Activated CD8-positive, alpha-beta memory T cell treated with anti-CD3 and anti-CD28 coated beads for 4 hours (primary cell): ENCODE measurements at places on chromosomes 16 and 17.

- DNase-seq, result no peak
These were observed 14.1 kb upstream of the PPM1D start for GRCh38 chr17:60585887-60586286.

- no peak for DNase-seq
These were observed 406.0 kb upstream of the MAF start for GRCh38 chr16:80006241-80007215.

GRCh38 chr17:2926019-2926650 is 129.9 kb downstream of the RAP1GAP2 start:
- DNase-seq, result no peak

- DNase-seq, result no peak
These were observed 32.7 kb downstream of the RHBDL3 start for GRCh38 chr17:32298298-32298697.

DNA sequence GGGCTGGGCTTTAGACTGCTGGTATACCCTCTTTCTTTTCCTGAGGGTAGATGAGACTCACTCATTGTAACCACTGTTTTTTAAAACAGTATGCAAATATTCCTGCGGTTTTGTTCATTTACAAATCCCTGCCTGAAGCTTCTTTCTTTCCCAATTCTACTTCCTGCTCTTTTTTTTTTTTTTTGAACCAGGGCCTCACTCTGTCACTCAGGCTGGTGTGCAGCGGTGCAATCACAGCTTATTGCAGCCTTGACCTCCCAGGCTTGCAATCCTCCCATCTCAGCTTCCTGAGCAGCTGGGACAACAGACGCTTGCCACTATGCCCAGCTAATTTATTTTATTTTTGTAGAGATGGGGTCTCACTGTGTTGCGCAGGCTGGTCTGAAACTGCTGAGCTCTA is 8.0 kb upstream of the SULT1A1 start:
- DNase-seq, result no peak

GRCh38 chr17:16440901-16441629 is 25.7 kb downstream of the TRPV2 start:
- DNase-seq, result no peak

- DNase-seq, result no peak
These were observed 18.5 kb upstream of the AATK start for GRCh38 chr17:81184555-81184954.

DNA sequence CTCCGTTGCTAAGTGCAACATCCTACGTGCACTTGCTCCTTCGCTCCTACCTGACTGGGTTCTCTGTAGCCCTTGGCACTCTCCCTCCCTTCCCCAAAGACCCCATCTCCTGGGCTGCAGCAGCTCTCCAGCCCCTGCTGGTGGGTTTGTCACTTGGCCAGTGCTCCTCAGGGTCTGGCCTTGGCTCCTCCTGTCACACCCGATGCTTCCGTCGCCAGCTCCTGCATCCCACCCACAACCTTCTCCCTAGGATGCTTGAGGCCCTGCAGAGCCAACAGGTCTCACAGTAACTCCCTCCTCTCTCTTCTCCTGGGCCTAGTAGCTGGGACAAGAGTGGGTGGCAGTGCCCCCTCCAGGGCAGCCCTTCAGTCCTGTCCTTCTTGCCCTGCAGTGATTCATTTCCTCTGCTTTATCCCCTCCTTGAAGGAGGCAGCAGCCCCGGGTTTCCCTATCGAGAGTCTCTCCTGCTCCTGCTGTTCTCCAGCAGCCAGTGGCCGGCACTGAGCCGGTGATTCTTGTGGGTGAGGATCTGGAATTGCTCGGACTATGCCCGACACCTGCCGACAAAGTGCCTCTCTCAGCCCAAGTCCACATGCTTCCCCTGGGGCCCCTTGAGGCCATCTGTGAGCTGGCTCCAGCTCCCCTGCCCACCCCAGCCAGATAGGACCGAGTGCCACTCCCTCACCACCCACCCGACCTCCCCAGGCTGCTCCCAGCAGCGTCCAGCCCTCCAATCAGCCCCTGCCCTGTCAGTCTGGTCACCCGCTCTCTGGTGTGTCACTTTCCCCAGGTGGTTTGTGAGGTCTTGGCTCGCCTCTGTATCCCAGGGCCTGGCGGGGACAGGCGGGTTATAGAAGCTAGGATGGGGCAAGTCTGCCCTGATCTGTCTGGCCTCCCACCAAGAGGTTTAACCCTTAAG is 3.8 kb downstream of the LITAFD start:
- DNase-seq, result no peak

- DNase-seq, result no peak
These were observed 24.4 kb upstream of the GPT2 start for GRCh38 chr16:46859719-46860152.

DNA sequence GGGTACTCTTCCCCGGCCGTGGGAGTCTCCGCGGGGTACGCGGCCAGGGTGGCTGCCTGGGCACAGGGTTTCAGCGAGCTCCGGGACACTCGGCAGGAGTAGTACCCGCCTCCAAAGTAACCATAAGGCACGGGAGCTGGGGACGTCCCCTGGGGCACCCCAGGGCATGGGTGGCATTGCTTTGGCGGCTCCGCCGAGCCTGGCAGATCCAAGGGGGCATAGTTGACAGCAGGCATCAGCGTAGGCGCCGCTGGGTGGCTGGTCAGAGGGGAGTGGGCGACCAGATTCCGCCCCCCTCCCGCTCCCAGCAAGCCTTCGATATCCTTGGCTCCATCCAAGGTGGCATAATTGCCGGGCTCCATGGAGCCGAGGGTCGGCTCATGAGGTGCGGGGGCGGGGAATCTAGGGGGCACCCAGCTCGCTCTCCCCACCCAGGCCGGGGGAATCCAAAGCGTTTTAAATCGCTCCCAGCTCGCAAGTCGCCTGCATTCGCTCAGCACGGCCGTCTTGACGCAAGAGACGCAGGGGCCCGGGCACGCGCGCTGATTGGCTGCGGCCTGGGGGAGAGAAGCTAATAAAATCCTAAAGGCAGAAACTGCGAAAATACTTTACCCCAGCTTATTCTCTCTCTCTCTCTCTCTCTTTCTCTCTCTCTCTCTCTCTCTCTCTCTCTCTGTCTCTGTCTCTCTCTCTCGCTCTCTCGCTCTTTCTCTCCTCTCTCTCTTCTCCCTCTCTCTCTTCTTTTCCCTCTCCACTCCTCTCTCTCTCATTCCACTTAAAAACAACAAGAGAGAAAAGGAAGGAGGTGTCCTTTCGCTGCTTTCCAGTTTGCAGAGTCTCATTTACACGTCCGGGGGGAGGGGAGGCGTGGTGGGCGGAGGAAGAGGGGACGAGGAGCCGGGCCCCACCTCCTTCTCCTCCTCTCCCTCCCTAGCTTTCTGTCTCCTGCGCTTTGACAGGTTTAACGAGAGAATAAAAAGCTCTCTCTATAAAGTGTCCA is at the start of gene HOXB13:
Gene HOXB13 (minus strand): TSS at position 519 of the 1,000 bp plus-strand sequence. CDS start 157 bp downstream, at position 362.
- no peak for DNase-seq

DNA sequence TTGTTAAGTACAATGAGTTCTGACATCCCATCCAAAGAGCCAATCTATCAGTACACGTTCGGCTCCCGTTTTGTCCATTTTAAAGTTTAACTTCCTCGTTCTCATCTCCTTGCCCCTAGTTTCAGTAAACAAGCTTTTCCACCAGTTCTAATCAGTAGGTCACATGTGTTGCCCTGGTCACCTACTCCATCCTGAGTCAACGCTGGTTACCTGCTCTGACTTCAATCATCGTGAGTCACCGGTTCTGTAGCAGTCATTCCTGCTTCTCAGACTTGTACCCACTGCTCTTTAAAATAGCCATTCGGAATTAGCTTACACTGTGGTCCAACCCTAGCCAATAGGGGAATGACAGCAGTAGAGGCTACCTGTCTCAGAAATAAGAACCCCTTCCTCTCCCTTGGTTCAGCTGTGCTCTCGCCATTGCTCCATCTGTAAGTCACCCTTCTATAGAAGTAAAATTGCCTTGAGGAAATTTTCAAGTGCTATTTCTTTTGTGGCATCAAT is 191.0 kb downstream of the CPPED1 start:
- DNase-seq, result no peak

GRCh38 chr17:44217738-44218343 is 1.6 kb downstream of the UBTF start:
- DNase-seq, result no peak

DNA sequence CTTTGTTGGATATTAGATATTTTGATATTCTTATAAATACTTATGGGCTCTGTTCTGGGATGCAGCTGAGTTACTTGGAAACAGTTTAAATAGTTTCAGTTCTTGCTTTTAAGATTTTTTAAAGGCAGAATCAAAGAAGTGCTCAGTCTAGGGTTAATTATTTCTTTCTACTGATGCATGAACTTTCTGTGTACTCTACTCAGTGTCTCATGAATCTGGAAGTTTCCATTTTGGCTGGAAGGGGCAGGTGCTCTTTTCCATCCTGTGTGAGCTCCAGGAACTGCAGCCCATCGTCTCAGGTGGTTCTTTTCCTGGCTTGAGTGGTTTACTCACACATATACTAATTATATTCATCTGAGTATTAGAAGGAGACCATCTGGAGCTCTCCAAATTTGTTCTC is 61.1 kb upstream of the CPHXL start:
- DNase-seq, result no peak

GRCh38 chr17:45577571-45578279 is 87.2 kb upstream of the PLEKHM1 start:
- DNase-seq, result no peak

DNA sequence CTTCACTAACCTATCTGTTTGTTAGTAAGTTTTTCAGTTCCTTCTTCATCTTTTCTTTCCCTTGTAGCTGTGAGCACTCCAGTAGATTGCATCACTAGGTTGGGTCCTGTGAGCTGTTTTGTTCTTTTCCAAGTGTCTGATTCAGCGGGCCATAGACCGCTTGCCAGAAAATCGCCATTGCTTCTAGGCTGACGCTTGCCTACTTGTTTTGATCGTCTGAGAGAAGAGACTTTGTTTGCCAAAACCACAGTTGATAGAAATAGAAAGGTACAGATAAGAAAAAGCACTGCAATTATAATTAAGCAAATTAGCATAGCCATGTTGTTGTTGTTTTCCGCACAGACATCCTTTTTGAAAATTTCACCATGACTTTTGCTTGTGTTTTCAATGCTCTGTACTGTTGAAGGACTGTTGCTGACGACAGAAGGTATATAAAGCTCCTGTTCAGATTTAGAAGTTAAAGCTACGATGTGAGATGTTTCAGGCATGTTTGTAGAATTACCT is 3.1 kb downstream of the EVI2A start:
- no peak for DNase-seq

- DNase-seq, result no peak
These were observed 22.8 kb downstream of the ZNF423 start for GRCh38 chr16:49833085-49833484.

GRCh38 chr16:16127469-16128116 is 95.7 kb downstream of the ABCC6 start:
- peak; percentile 26 for DNase-seq

GRCh38 chr16:28504707-28505404 is 1.8 kb downstream of the IL27 start:
- no peak for DNase-seq

- no peak for DNase-seq
These were observed 1722.7 kb downstream of the TP53TG3F start for GRCh38 chr16:35182043-35182677.

DNA sequence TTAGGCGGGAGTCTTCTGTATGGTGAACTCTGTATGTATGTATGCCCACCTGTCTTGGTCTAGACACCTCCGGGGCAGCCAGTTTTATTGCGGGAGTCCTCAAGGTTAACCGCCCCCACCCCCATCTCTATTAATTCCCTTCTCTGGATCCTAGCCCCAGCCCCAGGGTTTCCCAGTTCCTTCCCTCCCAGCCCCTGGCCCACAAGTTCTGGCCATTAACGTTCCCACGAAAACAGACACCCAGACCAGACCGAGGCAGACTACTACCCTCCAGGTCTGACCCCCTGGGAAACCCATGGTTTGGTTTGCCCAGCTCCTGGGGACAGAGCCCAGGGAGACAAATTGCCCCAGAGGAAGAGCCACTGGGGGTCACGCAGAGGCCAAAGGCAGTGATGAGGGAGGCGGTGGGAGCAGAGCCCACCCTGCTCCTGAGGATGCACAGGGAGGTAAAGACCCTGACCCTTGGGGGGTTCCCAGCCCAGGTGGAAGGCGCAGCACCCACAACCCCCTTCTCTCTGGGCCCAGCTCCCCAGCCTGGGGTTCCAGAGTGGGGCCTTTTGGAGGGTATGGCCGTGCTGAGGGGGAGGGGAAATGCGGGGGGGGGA is 8.5 kb downstream of the TBKBP1 start:
- DNase-seq, result no peak

GRCh38 chr16:63461248-63461841 is 1425.1 kb upstream of the CDH8 start:
- no peak for DNase-seq

GRCh38 chr17:14094676-14095601 is 25.6 kb downstream of the COX10 start:
- DNase-seq, result no peak

DNA sequence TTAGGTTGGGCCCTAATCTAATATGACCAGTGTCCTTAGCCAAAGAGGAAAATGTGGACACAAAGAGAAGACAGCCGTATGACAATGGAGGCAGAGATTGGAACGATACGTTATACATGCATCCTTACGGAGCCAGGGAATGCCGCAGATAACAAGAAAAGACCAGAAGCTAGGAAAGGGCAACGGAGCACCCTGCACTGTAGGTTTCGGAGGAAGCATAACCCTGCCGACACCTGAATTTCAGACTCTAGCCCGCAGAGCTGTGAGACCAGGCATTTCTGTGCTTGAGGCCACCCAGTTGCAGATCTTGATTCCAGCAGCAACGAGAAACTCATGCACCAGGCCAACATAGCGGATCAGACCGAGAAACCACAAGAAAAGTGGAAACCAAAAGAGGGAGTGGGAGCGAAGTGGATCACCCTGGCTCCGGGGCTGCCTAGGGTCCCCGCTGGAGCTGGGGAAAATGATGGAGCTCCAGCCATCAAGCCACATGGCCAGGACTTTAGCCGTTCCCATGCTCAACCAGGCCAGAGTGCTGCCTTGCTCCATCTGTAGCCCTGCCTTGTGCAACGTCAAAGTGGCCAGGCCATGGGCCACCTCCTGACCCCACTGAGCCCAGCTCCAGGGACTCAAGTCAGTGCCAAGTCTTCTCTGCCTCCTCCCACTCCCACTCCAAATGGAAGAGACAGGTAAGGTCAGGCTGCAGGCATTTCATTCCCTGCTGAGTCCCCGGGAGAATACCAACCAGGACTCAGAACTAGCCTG is 51.7 kb upstream of the RPL38 start:
- DNase-seq, result no peak
